ENCODE measurements at places on chromosomes 6 and 20. TPM values are rescaled to one million over a fixed set of nuclear protein-coding genes. Genes with fewer than 3 reads are reported as not detected.

MEI4 gene
- total RNA-seq = 0.38 TPM

OR2B6 gene
- total RNA-seq = not detected

REPS1 gene
- 50.4 TPM for total RNA-seq

FAM184A gene
- total RNA-seq = 134 TPM

C20orf144 gene
- total RNA-seq = not detected

PRR3 gene
- 12.6 TPM for total RNA-seq

- DNase-seq = no peak
Measured at GRCh38 chr20:47875297-47876025, 90.2 kb upstream of the SULF2 start.

GRCh38 chr6:137892271-137892708 is 25.2 kb downstream of the TNFAIP3 start:
- no peak for DNase-seq

DNA sequence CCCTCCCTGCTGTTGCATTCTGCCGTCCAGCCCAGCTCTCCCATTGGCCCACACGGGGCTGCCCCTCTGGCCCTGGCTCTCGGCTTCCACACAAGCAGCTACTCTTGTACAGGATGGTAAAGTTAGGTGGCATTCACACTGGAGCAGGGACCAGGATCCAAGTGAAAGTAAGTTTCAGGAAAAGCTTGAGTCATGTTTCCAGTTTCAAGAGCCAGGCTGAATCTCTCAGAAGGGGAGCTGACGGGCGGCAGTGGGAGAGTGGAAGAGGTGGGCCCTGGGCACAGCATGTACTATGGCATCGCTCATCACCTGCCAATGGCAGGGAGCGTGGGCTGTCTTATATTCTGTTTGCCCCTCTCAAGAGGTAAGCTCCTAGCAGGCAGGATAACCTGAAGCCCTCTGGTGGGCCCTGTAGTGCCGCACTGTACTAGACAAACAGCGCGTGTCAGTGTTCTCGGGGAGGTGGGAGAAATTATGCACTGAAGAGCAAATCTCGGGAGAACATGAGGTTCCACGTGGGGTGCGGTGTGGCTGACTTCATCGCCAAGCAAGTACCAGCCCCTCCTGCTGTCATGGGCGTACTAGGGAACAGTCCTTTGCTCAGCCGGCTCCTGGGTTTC is 241.5 kb downstream of the NRN1 start:
- no peak for DNase-seq

DNA sequence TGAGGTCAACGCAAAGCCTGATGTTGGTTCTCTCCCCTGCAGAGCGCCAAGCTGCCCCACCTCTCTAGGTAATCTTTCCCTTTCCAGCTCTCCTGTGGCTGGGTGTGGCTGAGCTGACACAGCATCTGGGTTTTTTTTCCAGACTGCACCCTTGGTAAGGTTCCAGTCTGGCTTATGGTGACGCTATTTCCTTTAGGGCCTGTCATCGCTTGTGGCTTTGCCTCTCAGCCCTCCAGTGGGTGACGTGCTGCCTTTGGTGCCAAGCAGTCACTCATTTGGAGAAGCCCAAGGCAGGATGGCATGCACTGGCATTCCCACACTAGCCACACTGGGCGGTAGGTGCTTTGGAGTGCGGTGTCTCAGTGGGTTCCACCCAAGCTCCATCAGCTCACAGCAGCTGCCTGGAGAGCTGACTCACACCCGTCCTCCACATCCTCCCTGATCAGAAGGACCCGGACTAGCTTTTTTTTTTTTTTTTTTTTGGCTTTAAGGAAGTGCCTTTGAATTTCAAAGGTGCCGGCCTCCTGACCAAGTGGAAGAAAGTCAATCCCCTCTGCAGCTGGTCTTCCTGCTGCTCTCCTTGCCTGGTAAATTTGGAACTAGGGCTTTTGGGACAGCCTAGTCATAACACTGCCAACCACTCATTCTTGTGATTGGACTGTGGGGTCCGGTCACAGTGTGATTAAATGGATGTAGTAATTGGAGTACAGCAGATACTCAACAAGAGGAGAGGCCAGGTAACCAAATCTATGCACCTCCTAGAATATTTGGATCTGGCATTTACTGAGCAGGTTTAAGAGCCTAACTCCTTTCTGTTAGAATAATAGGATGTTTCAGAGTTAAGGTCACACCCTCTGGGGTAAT is 153.6 kb downstream of the CD83 start:
- DNase-seq = no peak

GRCh38 chr20:13102237-13102636 is 93.5 kb downstream of the SPTLC3 start:
- DNase-seq = no peak

DNA sequence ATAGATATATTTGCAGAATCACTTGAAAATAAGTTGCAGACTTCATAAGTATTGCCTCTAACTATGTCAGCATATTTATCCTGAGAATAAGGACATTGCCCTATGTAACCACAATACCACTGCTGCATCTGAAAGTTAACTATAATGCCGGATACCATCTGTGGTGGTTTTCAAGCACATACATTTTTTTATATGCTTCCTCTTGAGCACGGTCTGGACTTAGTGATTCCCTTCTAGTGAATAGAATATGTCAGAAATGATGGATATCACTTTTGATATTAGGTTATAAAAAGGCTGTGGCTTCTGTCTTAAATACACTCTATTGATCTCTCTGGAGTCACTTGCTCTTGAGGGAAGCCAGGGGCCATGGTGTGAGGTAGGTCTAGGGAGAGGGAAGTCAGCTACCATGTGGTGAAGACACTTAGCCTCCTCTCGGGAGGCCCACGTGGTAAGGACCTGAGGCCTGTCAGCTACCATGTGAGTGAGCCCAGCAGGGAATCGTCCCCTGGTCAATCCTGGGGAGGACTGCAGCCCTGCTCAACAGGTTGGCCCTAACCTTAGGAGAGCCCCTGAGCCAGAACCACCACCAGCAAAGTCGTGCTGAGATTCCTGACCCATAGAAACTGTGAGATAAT is 57.5 kb downstream of the CCDC170 start:
- no peak for DNase-seq

- no peak for DNase-seq
Measured at GRCh38 chr6:33112148-33112547, 36.4 kb downstream of the HLA-DPB1 start.

DNA sequence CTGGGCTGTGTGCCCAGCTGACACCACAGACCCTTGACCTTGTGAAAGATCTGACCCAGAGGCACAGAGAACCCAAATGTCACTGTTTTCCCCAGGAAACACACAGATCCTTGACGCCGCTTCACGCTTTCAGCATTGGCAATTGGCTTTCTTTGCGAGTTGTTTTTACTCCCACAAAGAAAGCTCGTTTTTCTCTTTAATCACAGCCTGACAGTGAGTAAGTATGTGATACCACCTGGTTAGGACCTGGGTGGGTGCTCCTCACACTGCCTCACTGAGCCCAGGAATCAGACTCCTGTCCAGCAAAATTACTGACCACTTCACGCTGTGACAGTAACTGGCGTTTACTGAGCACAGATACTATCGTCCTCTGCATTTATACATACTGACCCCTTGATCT is 13.0 kb downstream of the RPL10A start:
- DNase-seq = no peak

- DNase-seq = no peak
Measured at GRCh38 chr20:53439616-53440015, 154.0 kb downstream of the ZNF217 start.

DNA sequence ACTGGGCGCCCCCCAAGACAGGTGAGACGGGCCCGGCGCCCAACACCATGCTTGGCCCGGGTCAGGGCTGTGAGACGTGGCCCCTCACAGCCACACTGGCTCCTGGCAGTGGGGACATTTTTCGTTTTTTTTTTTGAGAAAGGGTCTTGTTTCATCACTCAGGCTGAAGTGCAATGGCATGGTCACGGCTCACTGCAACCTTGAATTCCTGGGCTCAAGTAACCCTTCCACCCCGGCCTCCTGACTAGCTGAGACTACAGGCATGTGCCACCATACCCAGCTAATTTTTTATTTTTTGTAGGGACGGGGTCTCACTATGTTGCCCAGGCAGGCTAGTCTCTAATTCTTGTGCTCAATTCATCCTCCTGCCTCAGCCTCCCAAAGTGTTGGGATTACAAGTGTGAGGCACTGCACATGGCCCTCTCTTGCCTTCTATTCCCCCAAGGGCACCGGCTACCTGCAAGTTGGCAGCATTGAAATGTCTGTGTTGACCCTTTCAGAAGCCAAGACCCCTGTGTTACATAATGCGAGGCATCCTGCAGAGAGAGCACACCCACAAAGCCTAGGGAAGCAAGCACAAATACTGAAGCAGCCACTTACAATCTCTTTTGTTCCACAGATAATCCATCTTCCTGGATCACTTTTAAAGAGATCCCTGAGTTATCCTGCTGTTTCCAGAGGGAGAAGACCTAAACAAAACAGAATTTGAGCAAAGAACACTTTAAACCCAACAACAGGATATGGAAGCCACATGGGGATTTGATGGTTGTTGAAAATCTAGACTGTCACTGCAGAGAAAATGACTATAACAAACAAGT is 57.5 kb upstream of the SLC4A11 start:
- no peak for DNase-seq

- DNase-seq = no peak
Measured at GRCh38 chr6:10529231-10529801, 8.2 kb downstream of the GCNT2 start.

DNA sequence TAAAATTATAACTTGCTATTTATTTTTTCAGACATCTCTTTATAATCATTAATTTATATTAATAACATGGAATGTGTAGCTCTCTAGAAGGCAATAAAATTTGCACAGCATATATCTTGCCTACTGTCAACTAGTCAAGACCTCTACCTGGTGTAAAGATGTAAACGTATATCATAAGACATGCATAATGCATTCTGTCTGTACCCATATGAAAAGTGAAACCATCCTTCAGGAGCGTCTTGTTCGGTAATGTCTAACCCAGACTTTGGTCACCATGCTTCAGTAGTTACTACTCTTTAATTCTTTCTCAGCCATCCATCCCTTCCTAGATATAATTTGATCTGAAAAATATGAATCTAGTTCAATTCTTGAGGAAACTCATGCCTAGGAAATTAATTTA is 21.0 kb downstream of the CEP43 start:
- DNase-seq = no peak

DNA sequence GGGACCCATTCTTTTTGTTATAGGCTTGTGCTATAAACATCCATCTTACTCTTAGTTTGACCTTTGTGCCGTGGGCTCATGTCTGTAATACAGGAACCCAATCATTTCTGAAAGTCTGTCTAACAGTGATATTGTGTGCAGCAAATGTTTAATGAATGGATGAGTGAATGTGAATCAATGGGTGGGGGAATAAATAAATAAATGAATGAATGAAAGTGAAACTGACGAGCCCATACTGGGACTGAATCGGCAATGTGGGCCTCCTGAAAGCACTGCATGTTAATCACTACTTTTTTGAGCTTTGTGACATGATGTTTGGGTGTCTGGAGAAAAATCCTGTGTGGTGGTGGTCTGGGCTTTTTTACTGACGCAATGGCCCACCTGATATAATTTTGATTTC is 175.0 kb downstream of the GMPR start:
- DNase-seq = no peak

GRCh38 chr6:53961679-53962370 is 149.4 kb upstream of the MLIP start:
- no peak for DNase-seq

GRCh38 chr6:9520417-9521151 is 894.3 kb downstream of the TFAP2A start:
- no peak for DNase-seq

GRCh38 chr20:61525781-61526431 is 273.8 kb downstream of the CDH4 start:
- DNase-seq = peak; percentile 27

DNA sequence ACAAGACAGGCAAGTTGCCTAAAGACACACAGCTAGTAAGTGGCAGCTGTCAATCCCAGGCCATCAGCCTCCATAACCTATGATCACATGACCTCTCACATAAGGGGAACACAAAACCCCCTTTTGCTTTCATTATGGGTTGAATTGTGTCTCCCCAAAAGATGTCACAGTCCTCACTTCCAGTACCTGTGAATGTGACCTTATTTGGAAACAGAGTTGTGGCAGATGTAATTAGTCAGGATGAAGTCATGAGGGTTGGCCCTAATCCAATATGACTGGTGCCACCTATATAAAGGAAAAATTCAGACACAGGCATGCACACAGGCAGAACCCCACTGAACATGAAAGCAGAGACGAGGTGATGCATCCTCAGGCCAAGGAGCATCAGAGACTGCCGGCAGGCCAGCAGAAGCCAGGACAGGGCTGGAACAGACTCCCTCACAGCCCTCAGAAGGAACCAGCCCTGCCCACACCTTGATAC is 33.6 kb downstream of the GFOD1 start:
- no peak for DNase-seq

DNA sequence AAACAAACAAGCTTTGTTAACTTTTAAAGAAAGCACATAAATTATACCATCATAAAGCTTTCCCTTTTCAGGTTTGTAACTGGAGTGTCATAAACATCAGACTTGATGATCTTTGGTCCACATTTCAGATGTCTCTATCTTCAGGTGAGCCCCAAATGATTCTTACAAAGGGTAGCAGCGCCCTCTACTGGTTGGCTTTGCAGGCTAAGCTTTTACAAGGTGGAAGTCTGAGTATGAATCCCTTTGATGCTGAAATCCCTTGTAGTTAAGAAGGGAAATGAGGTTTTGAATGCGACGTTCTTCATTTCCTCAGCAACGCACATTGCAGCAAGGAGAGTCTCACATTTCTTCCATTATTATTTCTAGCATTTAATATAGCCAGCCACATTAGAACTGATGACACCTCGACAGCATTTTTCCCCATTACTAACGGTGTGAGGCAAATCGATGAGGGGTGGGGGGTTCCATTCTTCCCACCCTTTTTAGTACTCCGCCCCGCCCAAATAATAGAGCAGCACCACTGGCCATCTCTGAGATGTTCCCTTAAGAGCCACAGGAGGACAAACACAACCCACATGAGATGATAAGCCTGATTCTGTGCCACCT is 126.3 kb upstream of the NT5E start:
- peak; percentile 85 for DNase-seq

- DNase-seq = no peak
Measured at GRCh38 chr6:65072500-65072899, 634.5 kb downstream of the EYS start.

- DNase-seq = no peak
Measured at GRCh38 chr20:51153867-51154707, 131.2 kb upstream of the KCNG1 start.

DNA sequence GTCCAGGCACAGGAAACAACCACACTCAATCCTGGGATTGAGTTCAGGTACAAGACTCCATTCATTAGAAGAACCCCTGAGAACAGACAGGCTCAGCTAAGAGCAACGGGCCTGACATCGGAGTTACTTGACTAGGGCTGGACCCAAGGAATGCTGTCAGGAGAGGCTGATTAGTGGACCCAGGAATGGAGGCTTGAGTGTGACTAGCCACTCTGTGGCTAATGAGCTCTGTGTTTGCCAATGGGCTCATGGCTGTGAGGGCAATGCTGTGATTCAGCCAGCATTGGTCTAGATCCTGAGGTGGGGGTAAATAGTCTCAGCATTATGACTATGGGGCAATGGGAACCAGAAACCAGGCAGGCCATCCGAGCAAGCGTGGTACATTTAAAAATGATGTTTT is 71.8 kb downstream of the RIOK1 start:
- no peak for DNase-seq

GRCh38 chr6:144331491-144331969 is 46.4 kb downstream of the UTRN start:
- DNase-seq = no peak

GRCh38 chr6:98653179-98653578 is 181.2 kb upstream of the POU3F2 start:
- DNase-seq = no peak

- DNase-seq = peak; percentile 42
Measured at GRCh38 chr6:166598441-166599138, 12.1 kb upstream of the RAMACL start.

- DNase-seq = no peak
Measured at GRCh38 chr20:49854190-49854875, 41.7 kb downstream of the SLC9A8 start.

GRCh38 chr20:37954626-37955025 is 51.7 kb downstream of the VSTM2L start:
- DNase-seq = no peak

All from endothelial cell (in vitro differentiated cells).